ENCODE measurements at places on chromosomes 3 and 15.

DNA sequence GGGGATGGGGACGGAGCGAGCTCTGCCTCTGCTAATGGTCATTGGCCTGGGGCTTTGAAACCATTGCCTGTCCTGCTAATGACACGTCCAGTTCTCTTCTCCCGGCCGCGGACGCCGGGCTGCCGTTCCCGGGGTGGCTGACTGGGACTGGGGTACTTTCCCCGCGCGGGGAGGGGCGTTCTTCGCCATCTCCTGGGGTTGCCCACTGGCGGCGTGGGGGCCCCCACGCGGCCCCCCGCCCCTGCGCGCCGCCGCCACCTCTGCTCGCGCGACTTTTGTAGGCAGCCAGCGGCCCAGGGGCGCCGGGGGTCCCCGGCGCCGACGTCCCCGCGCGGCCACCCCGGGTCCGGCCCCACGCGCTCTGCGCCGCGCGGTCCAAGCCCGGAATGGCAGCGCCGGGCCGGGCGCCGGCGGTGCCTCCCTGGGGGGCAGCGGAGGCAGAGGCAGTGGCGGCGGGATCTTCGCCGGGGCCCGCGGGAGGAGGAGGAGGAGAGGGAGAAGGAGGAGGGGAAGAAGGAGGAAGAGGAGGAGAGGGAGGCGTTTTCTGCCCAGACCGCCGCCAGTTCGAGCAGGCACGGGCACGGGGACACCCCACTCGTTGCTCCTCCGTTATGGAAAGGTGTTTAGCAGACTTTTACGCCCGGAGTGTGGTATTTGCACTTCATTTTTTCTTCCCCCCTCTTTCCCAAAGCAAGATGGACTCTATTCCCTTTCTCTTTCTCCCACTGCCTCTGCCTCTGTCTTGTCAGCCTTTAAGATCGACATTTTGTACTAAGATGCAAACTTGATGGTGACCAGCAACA, 2.3 kb downstream of the BBX start:
- peak; percentile 2 for DNase-seq

- no peak for DNase-seq
These were observed 1362.8 kb downstream of the ROBO2 start for GRCh38 chr3:78402720-78403119.

DNA sequence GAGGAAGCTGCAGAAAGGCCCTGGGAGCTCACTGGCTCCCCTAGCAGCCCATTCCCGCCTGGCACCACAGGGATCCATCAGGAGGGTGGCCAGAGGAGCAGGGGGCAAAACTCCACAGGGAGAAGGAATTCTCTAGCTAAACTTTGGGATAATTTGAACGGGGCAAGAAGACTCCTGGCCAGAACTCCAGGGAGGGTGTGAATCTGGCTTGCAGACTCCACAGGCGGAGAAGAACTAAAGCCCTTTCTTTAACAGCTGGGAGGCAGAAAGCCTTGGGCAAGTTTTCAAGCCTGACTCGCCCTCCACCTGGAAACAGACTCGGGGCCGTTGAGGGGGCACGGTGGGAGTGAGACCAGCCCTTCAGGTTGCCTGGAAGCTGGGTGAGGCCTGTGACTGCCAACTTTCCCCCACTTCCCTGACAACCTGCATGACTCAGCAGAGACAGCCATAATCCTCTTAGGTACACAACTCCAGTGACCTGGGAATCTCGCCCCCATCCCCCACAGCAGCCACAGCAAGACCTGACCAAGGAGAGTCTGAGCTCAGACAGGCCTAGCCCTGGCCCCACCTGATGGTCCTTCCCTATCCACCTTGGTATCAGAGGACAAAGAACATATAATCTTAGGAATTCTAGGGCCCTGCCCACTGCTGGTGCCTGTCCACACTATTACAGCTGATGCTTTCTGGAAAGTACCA, 28.6 kb downstream of the SLC27A2 start:
- no peak for DNase-seq

GRCh38 chr15:45187578-45187893, 230 bp downstream of the SHF start:
- no peak for DNase-seq

DNA sequence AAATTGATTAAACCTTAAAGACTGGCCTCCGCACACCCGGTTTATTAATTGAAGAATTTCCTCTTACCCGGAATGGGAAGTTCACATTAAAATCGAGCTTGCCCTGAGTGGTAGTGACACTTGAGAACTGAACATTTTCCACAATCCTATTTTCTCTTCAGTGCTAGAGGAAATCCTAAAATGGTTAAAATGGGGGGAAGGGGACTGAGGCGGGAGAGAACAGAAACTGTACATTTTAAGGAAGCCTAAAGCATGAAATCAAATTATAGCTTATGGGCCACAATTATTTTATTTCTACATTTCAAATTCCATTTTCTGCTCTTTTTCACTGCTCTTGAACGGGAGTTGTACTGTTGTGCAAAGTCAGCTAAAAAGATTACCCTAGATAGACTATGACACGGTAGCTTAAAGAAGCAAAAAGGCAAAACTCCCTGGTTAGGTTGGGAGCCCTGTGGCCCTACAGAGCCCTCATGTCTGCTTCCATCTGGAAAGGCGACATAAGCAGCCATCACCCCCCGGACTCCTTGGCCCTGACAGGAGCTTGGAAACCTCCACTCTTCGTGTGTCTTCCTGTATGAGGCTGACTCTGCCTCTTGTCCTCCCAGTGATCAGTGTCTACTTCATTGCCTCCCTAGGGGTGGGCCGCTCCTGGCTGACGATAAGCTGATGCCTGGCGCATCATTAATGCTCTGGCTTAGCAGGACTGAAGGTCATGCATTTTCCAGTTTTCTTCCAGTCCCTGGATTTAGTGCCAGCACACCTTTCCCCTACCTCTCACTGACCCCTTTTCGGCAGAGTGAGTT, 79.3 kb downstream of the EEFSEC start:
- DNase-seq: no peak

GRCh38 chr15:36769098-36769497, 189.7 kb downstream of the CDIN1 start:
- no peak for DNase-seq

GRCh38 chr3:31996195-31996594, 14.6 kb downstream of the ZNF860 start:
- no peak for DNase-seq

DNA sequence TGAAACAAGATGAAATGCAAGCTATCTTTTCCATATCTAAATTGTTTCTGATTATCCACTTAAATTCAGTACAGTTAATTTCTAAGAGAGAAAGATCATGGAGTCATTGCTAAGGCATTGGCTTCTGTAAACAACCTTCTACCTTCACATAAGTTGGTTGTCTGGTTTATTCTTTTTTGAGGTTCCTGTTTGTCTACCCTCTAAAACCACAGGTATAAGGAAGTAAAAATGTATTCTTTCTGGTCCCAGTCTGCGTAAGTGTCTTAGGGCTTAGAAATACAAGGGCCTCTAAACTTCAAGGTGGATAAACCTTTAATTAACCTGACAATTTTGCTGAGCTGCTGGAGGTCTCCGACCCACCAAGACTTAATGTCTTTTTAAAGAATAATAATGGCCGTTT, 3.6 kb upstream of the ATOSA start:
- no peak for DNase-seq

DNA sequence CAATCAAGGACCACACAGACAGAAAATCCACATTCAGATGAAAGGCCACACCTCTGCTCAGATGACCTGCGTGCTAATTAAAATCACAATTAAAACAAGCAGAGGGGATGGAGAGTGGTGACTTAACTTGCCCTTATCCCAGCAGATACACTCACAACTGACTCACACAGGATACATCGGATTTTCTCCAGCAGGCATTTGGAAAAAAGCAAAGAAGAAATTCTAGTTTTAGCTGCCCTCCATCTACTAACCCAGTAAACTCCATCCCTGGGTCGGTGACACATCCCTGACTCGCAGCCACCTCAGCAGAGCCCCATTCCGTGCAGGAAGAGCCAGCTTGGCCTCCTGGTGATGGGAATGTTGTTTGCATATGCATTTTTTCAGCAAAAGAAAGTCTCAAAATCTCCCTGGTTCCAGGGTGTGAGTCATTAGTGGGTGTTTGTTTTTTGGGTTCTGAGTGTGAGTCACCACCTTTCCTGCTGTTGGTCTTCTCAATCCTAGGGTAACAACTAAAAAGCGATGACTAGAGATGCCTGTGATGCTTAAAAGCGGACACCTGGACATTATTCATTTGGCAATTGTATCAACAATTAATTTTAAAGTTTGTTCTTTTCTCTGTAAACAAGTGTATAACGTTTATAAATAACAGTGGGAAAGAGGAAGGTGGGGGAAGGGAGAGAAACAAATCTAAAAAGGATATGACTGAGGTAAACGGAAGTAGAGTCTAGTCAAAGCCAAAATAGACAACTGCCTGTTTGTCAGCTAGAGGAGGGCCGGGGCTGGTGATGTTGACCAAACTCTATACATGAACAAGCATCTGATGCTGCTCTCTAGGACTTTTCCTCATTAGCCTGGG, 49.8 kb upstream of the SLC4A7 start:
- DNase-seq: no peak

- DNase-seq: no peak
These were observed 438.8 kb downstream of the FOXP1 start for GRCh38 chr3:71144525-71145253.

DNA sequence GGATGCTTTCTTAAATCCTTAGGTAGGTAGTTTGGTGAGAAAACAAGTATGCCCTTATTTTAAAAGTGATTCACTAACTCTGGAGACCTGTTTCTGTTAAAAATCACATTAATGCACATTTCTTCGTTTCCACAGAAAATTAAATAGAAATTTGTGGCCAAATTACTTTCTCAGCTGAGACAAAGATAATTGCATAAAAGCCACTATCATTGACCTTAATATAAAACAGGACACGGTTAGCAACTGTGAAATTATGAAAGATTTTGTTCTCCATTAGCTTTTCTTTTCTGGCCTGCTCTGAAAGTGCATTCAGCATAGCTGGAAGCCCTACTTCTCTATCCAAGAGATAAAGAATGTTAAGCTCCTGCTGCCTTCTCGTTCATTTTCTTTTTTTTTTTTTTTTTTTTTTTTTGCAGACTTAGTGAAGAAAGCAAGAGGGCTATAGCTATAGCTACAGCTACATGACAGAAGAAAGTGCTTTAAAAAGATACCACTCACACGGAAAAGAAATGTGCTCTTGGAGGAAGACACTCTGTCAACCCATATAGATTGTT, 576.9 kb downstream of the OTOL1 start:
- DNase-seq: no peak

- DNase-seq: no peak
These were observed 351.8 kb downstream of the ZIC1 start for GRCh38 chr3:147760941-147761340.

DNA sequence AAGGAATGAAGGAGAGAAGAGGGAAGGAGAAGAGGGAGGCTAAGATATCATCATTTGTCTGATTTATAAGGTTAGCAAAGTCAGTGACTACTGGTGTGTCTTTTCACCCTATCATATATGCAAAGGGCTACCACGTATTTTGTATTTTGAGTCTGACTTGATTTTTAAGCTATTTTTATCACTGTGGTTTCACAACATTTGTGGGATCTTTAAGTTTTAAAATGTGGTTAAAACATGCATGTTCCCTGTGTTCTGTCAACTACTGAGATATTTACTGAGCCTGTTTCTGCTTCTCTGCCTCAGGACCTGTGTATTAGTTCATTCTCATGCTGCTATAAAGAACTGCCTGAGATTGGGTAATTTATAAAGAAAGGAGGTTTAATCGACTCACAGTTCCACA, 22.5 kb upstream of the SPTSSB start:
- no peak for DNase-seq

- no peak for DNase-seq
These were observed 133.3 kb downstream of the MYLK start for GRCh38 chr3:123750659-123751420.

GRCh38 chr15:96505014-96505413, 174.5 kb downstream of the NR2F2 start:
- no peak for DNase-seq

GRCh38 chr3:183306798-183307671, 54.0 kb downstream of the B3GNT5 start:
- peak; percentile 11 for DNase-seq

DNA sequence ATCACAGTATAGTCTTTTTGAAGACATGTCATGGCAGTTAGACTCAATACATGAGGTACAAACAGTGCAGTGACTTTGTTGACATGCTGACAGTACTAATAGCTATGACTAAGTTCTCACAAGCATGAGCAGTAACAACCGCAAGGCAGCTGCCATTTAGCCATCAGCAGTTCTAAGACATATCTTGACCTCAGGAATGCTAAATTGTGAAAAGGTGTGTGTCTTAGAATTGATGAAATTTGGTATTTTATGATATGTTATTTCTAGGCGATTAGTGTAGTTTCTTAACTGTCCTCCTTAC, 60.7 kb upstream of the FURIN start:
- DNase-seq: no peak

DNA sequence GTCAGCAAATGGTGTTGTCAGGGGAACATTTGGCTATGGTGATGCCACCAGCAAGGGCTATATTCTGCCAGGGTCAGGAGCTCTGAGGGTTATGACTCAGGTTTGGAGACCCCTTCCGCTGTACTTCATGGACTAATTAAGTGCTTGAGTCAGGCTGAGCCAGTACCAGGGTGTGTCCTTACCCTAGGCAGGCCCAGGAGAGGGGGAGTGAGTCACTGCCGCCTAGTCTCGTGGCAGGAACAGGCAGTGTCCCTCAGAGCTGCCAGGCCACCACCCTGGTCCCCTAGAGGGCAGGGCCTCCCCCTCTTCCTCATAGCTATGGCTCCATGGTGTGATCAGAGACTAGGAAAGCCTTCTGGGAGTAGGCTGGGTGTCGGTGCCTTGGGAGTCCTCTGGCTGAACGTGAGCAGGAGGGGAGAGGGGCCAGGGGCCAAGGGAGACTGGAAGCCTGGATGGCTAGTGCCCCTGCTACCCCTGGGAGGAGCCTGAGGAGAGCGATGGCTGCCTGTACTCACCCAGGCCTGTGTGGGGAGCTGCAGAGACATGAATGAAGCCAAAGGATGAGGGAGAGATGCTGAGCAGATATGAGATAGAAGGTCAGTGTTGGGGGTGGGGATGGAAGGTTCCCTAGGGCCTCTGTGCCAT, 10.6 kb downstream of the MAPKAPK3 start:
- no peak for DNase-seq

- DNase-seq: no peak
These were observed 48.7 kb upstream of the VILL start for GRCh38 chr3:37941608-37942508.

DNA sequence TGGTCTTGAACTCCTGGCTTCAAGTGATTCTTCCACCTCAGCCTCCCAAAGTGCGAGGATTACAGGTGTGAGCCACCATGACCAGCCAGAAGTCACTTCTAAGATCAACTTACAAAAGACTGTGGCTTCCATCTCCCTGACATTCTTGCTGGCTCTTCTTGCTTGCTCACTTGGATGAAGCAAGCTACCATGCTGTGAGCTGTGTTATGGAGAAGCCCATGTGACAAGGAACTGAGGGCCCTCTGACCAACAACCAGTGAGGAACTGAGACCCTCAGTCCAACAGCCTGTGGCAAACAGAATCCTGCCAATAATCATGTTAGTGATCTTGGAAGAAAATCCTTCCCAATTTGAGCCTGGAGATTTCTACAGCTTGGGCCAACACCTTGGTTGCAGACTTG, 7.2 kb upstream of the VPS8 start:
- DNase-seq: no peak

GRCh38 chr15:62920682-62921502, 121.7 kb upstream of the TPM1 start:
- DNase-seq: no peak
